ENCODE measurements at places on chromosomes 1 and 21.

DNA sequence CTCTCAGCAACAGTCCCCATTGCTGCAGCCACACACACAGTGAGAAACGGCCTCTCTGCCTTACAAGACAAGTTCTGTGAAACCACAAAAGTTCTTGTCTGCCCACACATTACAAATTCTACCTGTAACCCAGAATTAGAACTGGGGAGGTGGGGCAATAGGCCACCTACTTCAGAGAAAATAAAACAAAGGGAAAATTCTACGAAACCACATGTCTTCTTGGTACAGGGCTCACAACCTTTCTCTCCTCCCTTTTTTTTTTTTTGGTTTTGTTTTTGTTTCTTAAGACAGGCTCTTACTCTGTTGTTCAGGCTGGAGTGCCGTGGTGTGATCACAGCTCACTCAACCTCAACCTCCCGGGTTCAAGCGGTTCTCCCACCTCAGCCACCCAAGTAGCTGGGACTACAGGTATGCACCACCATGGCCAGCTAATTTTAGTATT is 30.2 kb downstream of the LPAR3 start:
- H3K4me3 ChIP-seq, result no peak overlapping the region
- H3K4me1 ChIP-seq, result no peaks in the 10 kb centered on the region
- H3K36me3 ChIP-seq, result peaks cover 30% of the 10 kb centered on the region
- H3K27me3 ChIP-seq, result no peaks in the 10 kb centered on the region
- H3K27ac ChIP-seq, result no peak overlapping the region
- no peak for DNase-seq

GRCh38 chr1:23908453-23909341 is 4.5 kb downstream of the CNR2 start:
- no peak overlapping the region for H3K27ac ChIP-seq
- DNase-seq, result no peak
- H3K4me3 ChIP-seq, result no peak overlapping the region
- H3K4me1 ChIP-seq, result peaks cover 18% of the 10 kb centered on the region
- H3K36me3 ChIP-seq, result no peaks in the 10 kb centered on the region
- H3K27me3 ChIP-seq, result peaks cover 2% of the 10 kb centered on the region

- no peak for DNase-seq
- H3K27me3 ChIP-seq, result no peaks in the 10 kb centered on the region
- no peak overlapping the region for H3K4me3 ChIP-seq
- H3K36me3 ChIP-seq, result no peaks in the 10 kb centered on the region
- H3K4me1 ChIP-seq, result peaks cover 2% of the 10 kb centered on the region
- H3K27ac ChIP-seq, result no peak overlapping the region
Measured at GRCh38 chr1:180627411-180627810, 4.4 kb upstream of the XPR1 start.

DNA sequence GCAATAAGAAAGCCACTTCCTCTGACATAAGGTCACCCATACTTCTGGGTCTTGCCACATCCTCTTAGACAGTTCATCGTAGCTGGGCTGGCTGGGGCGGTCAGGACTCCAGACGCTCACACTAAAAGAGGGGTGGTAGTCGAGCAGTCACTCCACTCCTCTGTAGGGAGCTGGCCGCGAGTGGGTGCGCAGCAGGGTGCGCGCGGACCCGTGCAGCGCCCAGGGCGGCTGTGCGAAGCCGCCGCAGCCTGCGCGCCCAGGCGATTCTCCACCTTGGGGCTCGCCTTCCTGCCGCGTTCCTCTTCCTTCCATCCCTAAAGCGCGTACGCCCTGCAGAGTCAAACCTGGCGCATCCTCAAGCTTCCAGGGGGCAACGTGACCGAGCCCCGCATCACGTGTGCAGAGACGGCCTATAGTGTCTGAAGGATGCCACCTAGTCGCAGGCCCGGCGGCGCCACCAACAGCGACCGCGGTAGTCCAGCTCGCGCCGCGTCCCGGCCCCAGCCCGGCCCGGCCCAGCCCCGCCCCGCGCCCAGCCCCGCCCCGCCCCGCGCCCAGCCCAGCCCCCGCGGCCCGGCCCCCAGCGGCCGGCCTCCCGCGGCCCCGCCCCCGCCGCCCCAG is 360 bp upstream of the PRDX6 start:
- no peaks in the 10 kb centered on the region for H3K27me3 ChIP-seq
- peak overlapping the region; percentile 59 for H3K4me3 ChIP-seq
- peaks cover 34% of the 10 kb centered on the region for H3K4me1 ChIP-seq
- peak; percentile 88 for DNase-seq
- peak overlapping the region; percentile 79 for H3K27ac ChIP-seq
